Sigmoid colon (tissue), 7 donors: ENCODE measurements at places on chromosomes 5 and 9.

- no peak for DNase-seq
- H3K4me1 ChIP-seq = no peaks in the 10 kb centered on the region
- no peak overlapping the region for H3K27ac ChIP-seq
- H3K27me3 ChIP-seq = no peaks in the 10 kb centered on the region
- H3K36me3 ChIP-seq = no peaks in the 10 kb centered on the region
Observed at GRCh38 chr5:161400583-161400982, 145.9 kb downstream of the GABRB2 start.

GRCh38 chr9:14140096-14140697 is 173.7 kb downstream of the NFIB start:
- H3K4me1 ChIP-seq = peaks cover 19% of the 10 kb centered on the region
- DNase-seq = no peak
- H3K4me3 ChIP-seq = no peak overlapping the region
- H3K27me3 ChIP-seq = no peaks in the 10 kb centered on the region

- DNase-seq = no peak
- H3K4me3 ChIP-seq = no peak overlapping the region
- H3K36me3 ChIP-seq = no peaks in the 10 kb centered on the region
- no peaks in the 10 kb centered on the region for H3K27me3 ChIP-seq
- H3K27ac ChIP-seq = no peak overlapping the region
Observed at GRCh38 chr5:65078331-65078730, 309.6 kb downstream of the CWC27 start.

DNA sequence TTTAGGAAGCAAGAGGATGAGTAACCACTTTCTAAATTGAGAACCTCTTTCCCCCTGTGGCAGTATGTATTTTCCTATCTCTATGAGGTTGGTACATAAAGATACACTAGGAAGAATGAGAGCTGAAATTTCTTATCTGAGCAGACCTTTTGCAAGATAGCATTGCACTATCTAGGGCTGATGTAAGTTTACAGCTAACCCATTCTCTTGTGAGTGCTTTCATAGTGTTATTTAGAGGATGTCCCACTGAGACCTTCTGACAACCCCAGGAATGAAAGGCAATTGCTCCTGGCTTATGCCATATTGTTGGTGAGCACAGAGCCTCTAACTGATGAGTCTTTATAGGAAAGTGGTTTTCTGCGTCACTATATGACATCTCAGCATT is 1209.3 kb upstream of the CDH6 start:
- no peaks in the 10 kb centered on the region for H3K4me1 ChIP-seq
- H3K27ac ChIP-seq = no peak overlapping the region
- H3K36me3 ChIP-seq = no peaks in the 10 kb centered on the region
- H3K27me3 ChIP-seq = no peaks in the 10 kb centered on the region
- H3K4me3 ChIP-seq = no peak overlapping the region

DNA sequence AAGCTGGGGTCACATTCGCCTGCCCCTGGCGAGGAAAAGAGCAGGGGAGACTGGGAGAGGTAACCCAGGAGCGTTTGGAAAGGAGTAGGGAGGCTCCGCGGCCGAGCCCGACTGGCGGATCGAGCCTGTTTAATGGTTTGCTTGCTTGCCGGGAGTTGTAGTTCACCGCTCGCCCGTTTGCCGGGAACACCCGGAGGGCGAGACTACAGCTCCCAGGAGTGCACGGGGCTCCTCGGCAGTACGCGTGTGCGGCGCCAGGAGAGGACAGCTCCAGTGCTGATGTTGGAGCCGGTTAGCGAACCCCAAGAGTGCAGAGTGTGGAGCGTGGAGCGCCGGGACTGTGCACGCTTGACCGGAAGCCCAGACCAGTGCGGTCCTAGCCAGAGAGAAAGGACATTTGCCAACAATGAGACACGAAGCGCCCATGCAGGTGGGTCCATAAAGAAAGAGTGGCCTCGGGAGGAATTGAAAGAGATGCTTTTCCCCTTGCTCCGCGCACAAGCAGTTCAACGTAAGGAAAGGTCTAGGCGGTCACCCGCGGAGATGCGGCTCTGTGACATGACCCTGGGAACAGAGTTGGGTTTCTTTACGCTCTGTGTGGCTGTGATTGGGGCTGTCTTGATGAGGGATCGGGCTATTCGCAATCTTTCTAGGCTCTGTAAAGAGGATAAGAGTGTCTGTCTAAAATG is at the start of gene RAB3C:
Gene RAB3C, plus strand, starts transcription at position 273 of the 689 bp plus-strand sequence. Its CDS starts 134 bp downstream, at position 407.
- no peak within 1 kb of the TSS for H3K27ac ChIP-seq
- no peaks in the 10 kb centered on the region for H3K36me3 ChIP-seq
- DNase-seq = peak; percentile 77
- H3K27me3 ChIP-seq = no peaks in the 10 kb centered on the region
- H3K4me3 ChIP-seq = peak within 1 kb of the TSS; percentile 33

DNA sequence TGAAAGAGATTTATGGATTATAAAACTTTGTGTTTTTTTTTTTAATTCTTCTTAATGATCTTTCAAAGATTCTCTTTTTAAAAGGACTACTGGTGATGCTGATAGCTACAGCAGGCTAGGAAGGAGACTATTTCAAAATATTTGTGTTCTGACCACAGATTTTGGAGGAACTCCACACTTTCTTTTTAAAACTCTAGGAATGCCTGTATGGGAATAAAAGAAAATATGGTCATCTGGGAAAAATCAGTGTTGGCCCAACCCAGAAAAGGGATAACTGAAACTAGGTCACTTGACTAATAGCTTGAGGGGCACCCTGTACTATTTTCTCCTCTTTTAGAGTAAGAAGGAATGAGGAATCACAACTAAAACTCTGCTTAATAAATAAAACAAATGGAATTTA is 97.6 kb upstream of the ADAMTS19 start:
- no peaks in the 10 kb centered on the region for H3K27me3 ChIP-seq
- DNase-seq = no peak
- H3K4me1 ChIP-seq = peaks cover 8% of the 10 kb centered on the region
- H3K36me3 ChIP-seq = no peaks in the 10 kb centered on the region
- H3K4me3 ChIP-seq = no peak overlapping the region

DNA sequence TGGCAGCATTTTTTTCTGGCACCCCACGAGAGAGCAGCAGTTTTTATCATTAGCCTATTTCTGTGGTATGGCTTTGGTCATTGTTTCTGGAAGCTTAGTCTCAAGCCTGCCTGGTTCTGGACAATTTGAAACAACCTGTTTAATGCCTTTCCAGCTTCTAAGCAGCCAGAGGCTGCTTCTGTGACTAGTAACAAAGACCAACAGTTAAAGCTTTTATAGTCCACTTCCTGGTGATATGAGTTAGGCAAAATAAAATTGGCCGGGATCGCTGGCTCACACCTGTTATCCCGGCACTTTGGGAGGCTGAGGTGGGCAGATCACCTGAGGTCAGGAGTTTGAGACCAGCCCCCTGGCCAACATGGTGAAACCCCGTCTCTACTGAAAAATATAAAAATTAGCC is 24.0 kb downstream of the LYRM7 start:
- H3K4me1 ChIP-seq = peaks cover 4% of the 10 kb centered on the region
- H3K27me3 ChIP-seq = no peaks in the 10 kb centered on the region
- H3K36me3 ChIP-seq = no peaks in the 10 kb centered on the region
- DNase-seq = no peak
- no peak overlapping the region for H3K4me3 ChIP-seq

GRCh38 chr5:67506241-67506640 is 309.6 kb upstream of the CD180 start:
- no peaks in the 10 kb centered on the region for H3K4me1 ChIP-seq
- H3K4me3 ChIP-seq = no peak overlapping the region
- DNase-seq = no peak
- H3K27me3 ChIP-seq = no peaks in the 10 kb centered on the region
- H3K36me3 ChIP-seq = no peaks in the 10 kb centered on the region
- no peak overlapping the region for H3K27ac ChIP-seq

DNA sequence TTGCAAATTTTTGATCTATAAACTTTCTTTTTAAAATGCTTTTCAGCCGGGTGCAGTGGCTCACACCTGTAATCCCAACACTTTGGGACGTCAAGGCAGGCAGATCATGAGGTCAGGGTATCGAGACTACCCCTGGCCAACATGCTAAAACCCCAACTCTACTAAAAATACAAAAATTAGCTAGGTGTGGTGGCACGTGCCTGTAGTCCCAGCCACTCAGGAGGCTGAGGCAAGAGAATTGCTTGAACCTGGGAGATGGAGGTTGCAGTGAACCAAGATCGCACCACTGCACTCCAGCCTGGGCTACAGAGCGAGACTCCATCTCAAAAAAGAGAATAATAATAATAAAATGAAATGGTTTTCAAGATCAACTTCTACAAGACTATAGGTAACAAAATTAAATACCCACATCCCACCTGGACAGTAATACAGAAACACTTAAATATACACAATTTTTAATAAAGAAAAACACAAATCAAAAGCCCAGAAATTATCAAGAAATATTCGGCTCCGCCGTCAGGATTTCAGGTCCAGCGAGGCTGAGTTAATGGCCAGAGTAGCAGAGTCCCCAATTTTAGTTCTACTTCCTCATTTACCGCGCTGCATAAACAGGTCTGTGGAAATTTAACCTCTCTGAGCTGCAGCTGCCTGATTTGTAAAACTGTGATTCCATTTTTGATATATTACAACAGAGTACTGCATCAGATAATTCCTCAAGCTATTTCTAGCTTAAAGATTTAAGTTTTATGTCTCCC is 4.0 kb downstream of the TUT7 start:
- H3K36me3 ChIP-seq = peaks cover 13% of the 10 kb centered on the region
- H3K4me3 ChIP-seq = no peak overlapping the region
- peaks cover 47% of the 10 kb centered on the region for H3K4me1 ChIP-seq
- no peaks in the 10 kb centered on the region for H3K27me3 ChIP-seq
- H3K27ac ChIP-seq = peak overlapping the region; percentile 4
- no peak for DNase-seq

- H3K36me3 ChIP-seq = peaks cover 41% of the 10 kb centered on the region
- no peak overlapping the region for H3K27ac ChIP-seq
- peak; percentile 53 for DNase-seq
Observed at GRCh38 chr5:6759983-6760382, 46.8 kb downstream of the TENT4A start.

GRCh38 chr5:127580731-127581130 is 63.3 kb downstream of the PRRC1 start:
- no peak for DNase-seq
- no peak overlapping the region for H3K27ac ChIP-seq
- H3K4me1 ChIP-seq = no peaks in the 10 kb centered on the region
- no peaks in the 10 kb centered on the region for H3K36me3 ChIP-seq
- H3K4me3 ChIP-seq = no peak overlapping the region

DNA sequence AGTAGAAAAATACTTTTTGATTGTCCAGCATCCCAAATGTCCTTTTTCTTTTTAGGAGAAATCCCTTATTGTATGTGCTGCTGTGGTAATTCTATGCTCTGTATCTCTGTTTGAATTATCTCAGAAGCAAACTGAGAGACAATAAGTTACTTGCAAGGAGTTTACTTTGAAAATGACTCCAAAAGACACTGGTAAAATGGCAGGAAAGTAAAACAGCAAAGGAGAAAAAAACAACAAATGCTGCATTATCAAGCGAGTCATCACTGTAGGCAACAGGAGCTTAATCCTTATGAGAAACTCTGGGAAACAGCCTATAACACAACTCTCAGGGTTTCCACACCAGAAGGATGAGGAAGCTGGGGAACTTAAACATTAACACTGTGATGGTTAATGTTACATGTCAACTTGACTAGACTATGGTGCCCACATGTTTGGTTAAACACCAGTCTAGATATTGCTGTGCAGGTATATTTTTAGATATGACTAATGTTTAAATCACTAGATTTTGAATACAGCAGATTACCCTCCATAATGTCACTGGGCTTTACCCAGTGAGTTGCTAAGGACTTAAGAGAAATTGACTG is 92.6 kb upstream of the GAS1 start:
- no peaks in the 10 kb centered on the region for H3K4me1 ChIP-seq
- no peaks in the 10 kb centered on the region for H3K36me3 ChIP-seq
- no peaks in the 10 kb centered on the region for H3K27me3 ChIP-seq
- no peak overlapping the region for H3K27ac ChIP-seq

- no peak overlapping the region for H3K27ac ChIP-seq
- H3K27me3 ChIP-seq = no peaks in the 10 kb centered on the region
- no peaks in the 10 kb centered on the region for H3K36me3 ChIP-seq
- no peak overlapping the region for H3K4me3 ChIP-seq
- no peak for DNase-seq
- no peaks in the 10 kb centered on the region for H3K4me1 ChIP-seq
Observed at GRCh38 chr5:169781420-169782345, 144.6 kb downstream of the DOCK2 start.

DNA sequence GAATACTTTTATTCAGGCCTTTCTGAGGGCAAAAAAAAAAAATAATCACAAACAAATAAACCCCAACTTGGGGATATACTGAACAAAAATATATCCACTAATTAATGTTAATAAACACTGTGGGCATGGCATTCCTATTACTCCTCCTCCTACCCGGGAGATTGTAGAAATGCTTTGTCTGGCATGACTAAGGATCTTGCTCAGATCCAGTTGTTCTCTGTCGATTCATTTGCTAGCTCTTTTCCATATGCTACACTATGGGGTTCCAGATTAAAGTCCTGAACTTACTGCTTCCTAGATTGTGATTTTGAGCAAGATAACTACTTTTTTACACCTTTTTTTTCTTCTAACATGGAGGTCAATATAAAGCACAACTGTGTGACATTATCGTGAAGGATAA is 102.2 kb upstream of the PRR16 start:
- no peak for DNase-seq
- no peaks in the 10 kb centered on the region for H3K4me1 ChIP-seq

DNA sequence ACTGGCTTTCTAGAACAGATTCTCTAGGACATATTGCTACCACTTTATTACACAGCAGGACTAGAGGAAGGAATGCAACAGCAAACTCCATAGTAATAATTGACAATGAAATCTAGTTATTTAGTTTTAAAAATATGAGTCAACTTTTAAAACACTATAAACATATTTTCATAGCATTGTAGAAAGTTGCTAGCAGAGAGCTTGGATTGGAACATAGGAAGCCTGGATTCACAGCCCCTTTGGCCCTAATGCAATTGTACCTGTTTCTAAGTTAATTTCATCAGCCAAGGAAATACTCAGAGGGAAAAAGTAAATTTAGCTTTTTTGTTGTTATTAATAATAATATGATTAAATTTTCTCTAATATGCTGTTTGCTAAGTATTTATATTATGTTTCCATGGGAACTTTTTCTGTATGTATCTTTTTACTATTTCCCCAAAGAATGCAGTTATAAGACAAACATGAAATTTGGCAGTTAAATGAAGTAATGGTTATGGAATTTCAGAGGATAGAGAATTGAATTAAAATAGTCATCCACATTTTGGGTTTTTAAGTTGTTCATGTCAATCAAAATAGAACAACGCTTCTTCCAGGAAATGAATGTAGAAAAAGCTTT is 45.6 kb downstream of the VCAN start:
- H3K4me1 ChIP-seq = no peaks in the 10 kb centered on the region
- no peaks in the 10 kb centered on the region for H3K36me3 ChIP-seq
- no peak overlapping the region for H3K27ac ChIP-seq
- no peaks in the 10 kb centered on the region for H3K27me3 ChIP-seq
- no peak overlapping the region for H3K4me3 ChIP-seq

DNA sequence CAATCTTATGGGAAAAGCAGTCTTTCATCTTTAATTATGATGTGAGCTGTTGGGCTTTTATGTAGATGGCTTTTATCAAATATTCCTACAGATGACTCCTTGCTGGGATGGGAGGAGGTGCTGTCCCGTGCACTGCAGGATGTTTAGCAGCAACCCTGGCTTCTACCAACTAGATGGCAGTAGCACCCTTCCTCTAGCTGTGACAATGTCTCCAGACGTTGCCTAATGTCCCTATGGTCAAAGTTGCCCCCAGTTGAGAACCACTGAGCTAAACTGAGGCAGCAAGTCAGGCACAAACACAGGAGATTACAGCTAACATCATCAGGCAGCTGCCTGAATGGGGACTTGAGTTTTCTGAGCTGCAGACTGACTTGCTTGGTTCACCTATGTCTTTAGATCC is 401.9 kb upstream of the PDE4D start:
- no peak for DNase-seq
